Substantia nigra (tissue), 51 donors: ENCODE measurements at places on chromosomes 11 and 22.

DNA sequence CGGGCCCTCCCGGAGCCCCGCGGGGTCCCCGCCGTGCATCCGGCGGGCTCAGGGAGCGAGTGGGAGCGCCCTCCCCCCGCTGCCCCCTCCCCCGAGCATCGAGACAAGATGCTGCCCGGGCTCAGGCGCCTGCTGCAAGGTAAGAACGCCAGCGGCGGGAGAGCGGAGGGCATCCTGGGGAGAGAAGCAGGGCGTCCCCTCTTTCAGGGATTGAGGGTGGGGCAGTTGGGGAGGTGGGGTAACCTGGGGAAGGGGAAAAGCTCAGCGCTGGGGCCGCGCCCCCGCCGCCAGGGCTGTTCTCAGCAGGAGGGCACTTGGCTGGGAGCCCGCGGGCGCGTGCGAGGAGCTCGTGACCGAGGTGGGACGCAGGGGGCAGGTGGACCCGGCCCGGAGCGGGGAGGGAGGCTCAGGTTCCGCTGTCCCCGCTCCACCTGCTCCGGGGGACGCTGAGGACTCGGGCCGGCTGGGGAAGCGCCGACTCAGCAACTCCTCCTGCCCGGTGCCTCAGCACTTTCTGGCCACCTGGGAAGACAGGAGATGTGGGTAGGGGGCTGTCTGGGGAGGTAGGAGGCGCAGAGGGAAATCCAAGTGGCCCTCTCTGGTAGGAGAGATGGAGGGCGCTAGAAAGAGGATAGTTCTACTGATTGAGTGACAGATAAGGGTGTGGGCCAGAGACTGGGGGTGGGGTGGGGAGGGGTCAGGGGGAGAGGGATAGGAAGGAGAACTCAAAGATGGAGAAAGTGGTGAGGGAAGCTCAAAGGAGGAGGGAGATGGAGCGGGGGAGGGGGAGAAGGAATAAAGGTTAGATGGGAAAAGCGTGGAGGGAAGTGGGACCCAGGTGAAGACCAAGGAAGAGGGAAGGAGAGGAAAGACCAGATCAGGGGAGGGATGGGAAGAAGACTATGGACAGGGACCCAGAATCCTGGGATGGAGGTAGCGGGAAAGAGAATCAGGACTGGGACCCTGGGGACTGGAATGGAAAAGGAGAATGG lies 726 bp downstream of the RTN4RL2 start:
- no peak for DNase-seq

- no peak for DNase-seq
Measured at GRCh38 chr11:112310848-112311247, 50.2 kb upstream of the PLET1 start.

- DNase-seq, result no peak
Measured at GRCh38 chr11:10441652-10442503, 13.2 kb upstream of the AMPD3 start.

- no peak for DNase-seq
Measured at GRCh38 chr11:72411623-72412419, 22.5 kb downstream of the CLPB start.

- no peak for DNase-seq
Measured at GRCh38 chr11:96621161-96621560, 231.3 kb downstream of the JRKL start.

- peak; percentile 76 for DNase-seq
Measured at GRCh38 chr11:95337175-95337957, 106.4 kb upstream of the SESN3 start.

- peak; percentile 59 for DNase-seq
Measured at GRCh38 chr22:30336752-30337460, 10.2 kb upstream of the TBC1D10A start.

- no peak for DNase-seq
Measured at GRCh38 chr11:120923866-120924508, 99.9 kb upstream of the TBCEL start.

DNA sequence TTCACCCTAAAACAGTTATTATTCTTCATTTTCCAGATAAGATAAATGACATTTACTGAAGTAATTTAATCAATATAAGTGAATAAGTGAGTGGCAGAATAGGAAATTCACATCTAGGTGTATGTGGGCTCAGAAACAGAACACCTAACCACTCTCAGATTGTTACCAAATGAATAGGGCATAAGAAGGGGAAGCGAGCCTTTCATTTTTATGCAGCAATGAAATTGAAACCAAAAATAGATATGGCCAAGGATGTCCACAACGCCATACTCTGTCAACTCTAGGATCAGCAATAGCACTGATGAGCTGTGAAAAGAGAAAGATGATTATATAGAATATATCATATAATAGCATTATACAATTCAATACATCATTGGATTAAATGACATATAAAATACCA lies 398.1 kb upstream of the API5 start:
- no peak for DNase-seq

DNA sequence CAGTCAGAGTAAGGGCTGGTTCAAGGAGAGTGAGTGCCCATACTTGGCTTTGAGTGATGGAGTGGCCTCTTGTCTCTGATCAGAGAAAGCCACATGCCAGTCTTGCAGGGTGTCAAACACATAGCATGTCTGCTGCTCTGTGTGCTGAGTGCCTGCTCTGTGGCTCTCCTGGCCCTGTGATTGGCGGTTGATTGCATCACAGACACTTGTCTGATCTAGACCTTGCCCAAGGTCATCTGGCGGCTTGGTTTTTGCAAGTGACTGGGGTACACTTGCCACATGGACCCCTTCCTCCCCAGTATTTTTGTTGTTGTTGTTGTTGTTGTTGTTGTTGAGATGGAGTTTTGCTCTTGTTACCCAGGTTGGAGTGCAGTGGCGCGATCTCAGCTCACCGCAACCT lies 10.3 kb downstream of the OSBP2 start:
- no peak for DNase-seq

DNA sequence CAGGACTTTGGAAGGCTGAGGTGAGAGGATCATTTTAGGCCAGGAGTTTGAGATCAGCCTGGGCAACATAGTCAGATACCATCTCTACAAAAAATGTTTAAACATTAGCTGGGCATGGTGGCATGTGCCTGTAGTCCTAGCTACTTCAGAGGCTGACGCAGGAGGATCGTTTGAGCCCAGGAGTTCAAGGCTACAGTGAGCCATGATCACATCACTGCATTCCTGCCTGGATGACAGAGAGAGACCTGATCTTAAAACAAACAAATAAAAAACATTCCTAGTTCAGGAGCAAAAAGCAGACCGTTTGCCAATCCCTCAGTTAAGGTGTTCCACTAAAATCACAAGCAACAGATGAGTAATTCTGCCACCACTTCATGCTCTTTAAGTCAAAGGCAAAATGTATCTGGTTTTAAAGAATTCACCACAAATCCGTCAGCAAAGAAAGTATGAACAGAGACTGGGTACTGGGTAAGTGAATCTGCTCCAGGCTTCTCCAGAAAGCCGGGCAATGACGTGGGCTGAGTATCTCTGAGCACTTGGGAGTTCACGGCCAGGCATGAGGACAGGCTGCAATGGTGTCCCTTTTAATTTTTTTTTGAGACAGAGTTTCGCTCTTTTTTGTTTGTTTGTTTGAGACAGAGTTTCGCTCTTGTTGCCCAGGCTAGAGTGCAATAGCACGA lies 19.5 kb downstream of the CLTCL1 start:
- DNase-seq, result no peak
